Astrocyte (in vitro differentiated cells and primary cell): ENCODE measurements at places on chromosomes 11 and 22. TPM values are rescaled to one million over a fixed set of nuclear protein-coding genes. Genes with fewer than 3 reads are reported as not detected.

The CASP4 gene
- 0.62 and 0.86 TPM in 2 replicates for total RNA-seq

The NPAS4 gene
- total RNA-seq = 0.20 and 0.50 TPM in 2 replicates

The AIFM3 gene
- total RNA-seq = 0.48 and 0.67 TPM in 2 replicates

The GTSE1 gene
- 2.4 and 4.1 TPM in 2 replicates for total RNA-seq

The POU2AF1 gene
- total RNA-seq = not detected in 2 replicates

DNA sequence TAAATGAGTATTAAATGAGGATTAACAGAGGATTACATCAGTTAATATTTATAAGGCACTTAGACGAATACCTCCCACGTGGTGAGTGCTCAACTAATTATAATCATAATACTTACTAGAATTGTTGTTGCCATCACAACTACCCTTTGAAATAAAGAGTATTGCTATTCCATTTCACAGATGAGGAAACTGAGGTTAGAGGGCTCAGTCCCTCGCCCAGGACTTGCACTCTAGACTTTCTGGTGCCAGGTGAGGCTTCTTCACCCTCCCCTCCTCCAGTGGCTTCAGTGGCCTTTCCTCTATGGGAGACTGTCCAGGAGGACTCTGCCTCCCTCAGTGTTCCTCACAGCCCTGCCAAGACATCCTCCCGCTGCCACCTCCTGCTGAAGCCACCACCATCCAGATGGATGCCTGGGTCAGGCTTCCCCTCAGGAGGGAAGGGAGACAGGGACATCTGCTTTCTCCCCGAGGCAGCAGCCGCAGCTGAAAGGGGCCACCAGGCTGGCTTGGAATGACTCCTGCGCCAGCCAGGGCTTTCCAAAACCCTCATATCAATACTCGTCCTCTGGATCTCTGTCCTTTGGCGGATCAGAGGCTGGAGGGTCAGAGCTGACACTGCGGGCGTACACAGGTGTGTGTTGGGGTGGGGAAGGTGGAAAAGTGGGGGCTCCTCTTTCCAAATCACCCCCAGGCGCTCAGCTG is 580.1 kb downstream of the BUD13 start:
- peak overlapping the region; percentile 25 for H3K27ac ChIP-seq
- peaks cover 11% of the 10 kb centered on the region for H3K4me1 ChIP-seq
- H3K36me3 ChIP-seq = no peaks in the 10 kb centered on the region
- peak overlapping the region; percentile 63 for H3K4me3 ChIP-seq

DNA sequence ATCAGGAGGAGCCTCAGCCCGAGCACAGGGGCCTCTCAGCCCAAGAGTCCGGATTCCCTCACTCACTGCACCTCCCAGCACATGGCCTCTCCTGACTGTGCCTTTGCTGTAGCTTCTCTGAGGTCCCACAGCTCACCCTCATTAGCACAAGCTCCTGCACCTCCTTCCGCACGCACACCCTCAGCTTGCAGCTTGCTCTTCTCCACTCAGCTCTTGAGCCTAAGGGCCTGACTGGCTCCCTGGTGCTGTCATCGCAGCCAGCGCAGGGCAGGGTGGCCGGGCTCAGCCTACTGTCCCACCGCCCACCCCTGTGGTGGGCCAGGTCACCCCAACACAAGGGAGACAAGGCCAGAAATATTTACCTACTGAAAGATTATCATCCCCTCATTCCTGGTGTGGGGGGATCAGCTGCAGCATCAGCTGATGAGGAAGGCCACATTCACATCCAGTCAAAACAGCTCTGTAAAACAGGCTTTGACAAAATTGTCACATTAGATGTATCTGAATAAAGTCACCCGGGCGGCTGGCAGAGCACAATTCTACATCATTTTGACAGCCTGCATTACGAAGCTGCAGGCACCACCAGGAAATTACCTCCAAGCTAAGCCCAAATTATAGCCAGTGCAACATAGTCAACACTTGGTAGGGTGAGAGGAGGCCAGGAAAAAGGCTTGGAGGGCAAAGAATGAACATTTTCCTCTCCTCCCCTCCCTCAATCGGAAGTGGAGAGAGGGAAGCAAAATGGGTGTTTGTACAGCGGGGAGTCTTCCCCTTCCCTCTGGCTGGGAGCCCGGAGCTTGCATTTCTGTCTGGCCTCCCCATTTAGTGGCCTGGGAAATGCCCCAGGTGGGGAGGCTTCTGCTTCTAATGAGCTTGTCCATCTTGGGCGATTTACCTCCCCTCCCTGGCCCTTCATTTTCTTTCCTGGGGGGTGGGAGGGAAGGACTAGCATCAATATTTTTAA is 29.5 kb upstream of the IGSF9B start:
- H3K27ac ChIP-seq = no peak overlapping the region
- no peaks in the 10 kb centered on the region for H3K27me3 ChIP-seq
- no peak for DNase-seq
- H3K4me1 ChIP-seq = no peaks in the 10 kb centered on the region
- no peak overlapping the region for H3K4me3 ChIP-seq

DNA sequence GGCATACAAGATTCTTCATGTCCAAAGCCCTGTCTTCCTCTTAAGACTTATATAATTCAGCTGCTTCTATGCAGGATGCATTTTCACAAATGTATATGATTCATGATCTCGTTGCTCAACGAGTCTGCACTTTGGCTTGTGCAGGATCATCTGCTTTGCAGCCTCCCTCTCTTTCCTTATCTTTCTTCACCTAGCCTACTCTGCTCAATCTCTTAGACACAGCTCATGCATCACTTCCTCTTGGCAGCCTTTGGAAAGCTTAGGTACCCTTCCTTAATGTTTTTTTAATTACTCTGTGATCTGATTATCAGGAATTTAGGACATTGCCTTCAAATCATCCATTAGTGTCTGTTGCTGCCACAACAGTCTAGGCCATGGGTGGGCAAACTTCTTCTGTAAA is 673.8 kb downstream of the NELL1 start:
- no peak for DNase-seq
- H3K4me1 ChIP-seq = no peaks in the 10 kb centered on the region
- H3K27ac ChIP-seq = no peak overlapping the region
- H3K36me3 ChIP-seq = no peaks in the 10 kb centered on the region
- H3K4me3 ChIP-seq = no peak overlapping the region

DNA sequence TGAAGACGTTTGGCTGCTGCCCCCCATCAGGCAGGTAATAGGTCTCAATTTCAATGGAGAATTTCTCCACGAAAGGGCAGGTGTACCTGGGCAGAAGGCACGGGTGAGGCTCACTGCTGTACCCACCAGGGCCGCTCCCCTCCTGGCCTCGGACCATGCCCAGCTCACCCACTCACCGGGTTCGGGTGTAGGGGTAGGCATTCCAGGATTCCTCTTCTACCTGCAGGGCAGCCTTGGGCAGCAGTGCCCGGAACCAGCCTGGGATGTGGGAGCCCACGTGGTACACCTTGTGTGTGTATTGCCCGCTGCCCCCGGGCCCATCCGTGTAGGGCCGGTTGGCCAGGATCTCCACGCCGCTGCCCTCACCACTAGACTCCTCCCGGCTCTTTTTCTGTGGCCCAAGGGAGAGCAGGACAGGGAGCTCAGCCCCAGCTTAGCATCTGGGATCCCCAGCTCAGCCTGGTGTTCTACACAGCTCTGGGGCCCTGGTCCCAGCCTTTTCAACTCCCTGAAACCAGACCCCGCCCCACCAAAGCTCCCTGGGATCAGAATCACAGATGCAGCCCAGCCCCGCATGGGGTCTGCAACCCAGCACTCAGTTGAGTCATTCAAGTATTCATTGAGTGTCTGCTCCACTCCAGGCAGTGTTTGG is 2.7 kb downstream of the PITPNM1 start:
- H3K4me1 ChIP-seq = peaks cover 32% of the 10 kb centered on the region
- no peak overlapping the region for H3K4me3 ChIP-seq
- H3K27ac ChIP-seq = no peak overlapping the region
- peaks cover 2% of the 10 kb centered on the region for H3K36me3 ChIP-seq
- no peak for DNase-seq
- H3K27me3 ChIP-seq = no peaks in the 10 kb centered on the region

DNA sequence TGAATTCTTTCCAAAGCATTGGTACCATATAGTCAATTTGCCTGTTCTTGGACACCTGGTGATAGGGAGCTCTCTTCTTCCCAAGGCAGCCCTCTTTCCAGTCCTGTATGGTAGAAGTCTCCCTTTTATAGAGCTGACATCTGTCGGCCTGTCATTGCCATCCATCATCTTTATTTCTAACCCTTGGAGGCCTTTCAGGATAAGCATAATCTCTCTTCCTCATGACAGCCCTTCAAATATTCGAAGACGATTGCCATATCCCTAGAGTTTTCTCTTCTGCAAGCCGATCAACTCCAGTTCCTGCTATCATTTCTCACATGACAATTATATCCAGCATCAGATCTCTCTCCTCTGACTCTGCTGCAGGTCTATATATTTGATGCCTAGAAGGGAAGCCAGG is 32.7 kb upstream of the SYN3 start:
- no peak overlapping the region for H3K4me3 ChIP-seq
- no peak overlapping the region for H3K27ac ChIP-seq
- no peaks in the 10 kb centered on the region for H3K27me3 ChIP-seq
- no peak for DNase-seq
- H3K4me1 ChIP-seq = no peaks in the 10 kb centered on the region

DNA sequence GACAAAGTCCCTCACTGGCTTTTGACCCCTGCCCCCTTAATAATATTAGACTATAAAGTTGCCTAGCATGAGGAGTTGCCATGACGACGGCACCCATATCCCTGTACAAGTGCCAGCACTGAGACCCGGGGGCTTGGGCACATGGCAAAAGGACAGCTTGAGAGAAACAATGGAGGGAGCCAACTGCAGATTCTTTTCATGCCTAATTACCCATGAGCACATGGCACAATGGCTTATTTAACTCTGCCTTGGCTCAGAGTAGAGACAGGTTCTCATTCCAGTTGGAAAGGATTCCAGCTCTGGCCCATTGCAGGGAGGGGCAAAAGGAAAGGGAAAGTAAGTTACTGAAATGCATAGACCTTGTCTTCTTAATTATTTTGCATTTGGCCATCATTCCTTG is 261.2 kb upstream of the UBASH3B start:
- no peak for DNase-seq
- H3K36me3 ChIP-seq = no peaks in the 10 kb centered on the region
- H3K27ac ChIP-seq = no peak overlapping the region
- H3K4me3 ChIP-seq = no peak overlapping the region
